Effector CD4-positive, alpha-beta T cell (primary cell): ENCODE measurements at places on chromosomes 12 and 14.

DNA sequence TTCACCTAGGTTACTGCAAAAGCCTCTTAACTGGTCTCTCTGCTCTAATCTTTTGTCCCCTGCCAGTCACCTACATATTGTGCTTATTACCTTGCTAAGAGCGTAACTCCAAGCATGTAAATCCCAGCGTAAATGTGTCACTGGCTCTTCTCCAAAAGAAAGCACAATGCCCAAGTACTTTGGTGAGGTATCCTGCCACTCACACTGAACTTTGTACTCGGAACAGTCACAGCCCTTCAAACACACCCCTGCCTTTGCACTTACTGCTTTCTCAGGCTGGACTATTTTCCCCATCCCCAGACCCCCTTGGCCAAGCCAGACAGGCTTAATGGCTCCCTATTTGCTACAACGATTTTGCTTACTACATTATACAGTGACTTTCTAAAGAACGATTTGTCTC lies 31.7 kb downstream of the GALNT4 start:
- no peak for DNase-seq

DNA sequence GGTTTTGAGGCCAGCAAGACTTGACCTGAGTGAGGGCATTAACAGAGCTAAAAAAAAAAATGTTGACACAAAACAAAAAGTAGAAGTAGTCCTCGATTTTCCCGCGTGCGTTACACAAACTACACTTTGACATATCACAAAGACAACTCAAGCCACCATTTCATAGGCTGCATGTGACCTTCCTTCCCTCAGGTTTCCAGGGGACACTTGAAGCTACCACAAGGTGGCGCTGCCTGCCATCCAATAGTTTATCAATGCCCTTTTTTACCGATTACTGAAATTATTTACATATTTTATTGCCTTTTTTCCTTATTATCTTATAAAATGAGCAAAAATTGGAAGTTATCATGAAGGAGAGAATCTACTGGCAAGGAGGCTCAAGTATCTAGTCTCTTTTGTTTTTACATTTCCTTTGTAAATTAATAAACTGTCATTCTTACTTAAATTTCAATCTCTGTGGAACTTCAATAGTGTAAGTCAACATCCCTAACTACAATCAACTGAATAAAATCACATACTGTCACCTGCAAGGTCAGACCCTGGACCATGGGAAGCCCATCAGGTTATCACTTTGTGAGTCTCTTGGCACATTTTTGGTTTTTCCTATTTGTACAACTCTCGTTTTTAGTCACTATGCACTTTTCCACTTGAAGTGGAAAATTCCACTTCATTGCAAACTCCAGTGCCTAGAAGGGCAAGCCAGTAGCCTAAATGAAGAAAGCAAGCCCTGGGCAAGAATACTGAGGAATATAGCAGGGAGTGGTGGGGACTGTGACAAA lies 84.6 kb upstream of the CPSF6 start:
- peak; percentile 78 for DNase-seq

GRCh38 chr14:45716572-45716971 lies 463.6 kb upstream of the MIS18BP1 start:
- no peak for DNase-seq

- no peak for DNase-seq
Measured at GRCh38 chr14:100084591-100084990, 19.4 kb downstream of the EVL start.

GRCh38 chr14:37091651-37092050 lies 80.8 kb downstream of the SLC25A21 start:
- no peak for DNase-seq

GRCh38 chr14:81529391-81529790 lies 4.3 kb downstream of the SEL1L start:
- no peak for DNase-seq
